ENCODE measurements at places on chromosomes 7 and 10.

DNA sequence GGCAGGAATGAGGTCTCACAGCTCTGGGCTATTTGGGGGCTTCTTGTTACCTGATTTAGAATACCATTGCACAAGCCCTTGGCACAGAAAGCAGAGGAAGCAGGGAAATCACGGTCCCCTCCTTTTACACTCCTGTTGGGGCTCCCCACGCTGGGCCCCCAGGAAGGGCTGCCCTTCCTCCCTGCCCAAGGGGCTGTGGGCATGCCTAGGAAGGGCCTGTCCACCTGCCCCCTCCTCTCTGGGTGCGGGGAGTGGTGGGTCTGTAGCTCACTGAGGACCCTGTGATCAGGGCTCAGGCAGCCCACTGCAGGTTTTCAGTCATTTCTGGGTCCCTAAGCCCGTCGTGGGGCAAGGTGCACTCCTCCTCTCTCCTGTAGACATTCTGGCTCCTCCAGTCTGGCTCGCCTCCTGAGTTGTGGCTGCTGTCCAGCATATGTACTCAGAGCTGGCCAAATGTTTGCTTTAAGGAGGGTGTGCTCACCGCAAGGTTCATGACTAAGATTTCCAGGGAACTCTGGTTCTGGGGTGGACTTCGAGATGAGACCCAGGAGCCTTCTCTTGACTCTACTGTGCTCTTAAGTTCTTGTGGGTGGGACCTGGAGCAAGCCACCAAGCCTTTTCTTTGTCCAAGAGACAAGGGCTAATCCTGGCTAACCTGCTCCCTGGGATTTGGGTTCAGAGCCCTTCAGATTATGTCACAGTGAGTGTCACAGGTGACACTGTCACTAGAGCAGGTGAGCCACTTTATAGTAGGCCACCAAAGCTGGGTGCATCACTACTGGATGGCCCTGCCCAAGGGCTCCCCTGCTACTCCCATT, 56.0 kb downstream of the TACR2 start:
- DNase-seq, result no peak

GRCh38 chr10:45061982-45062381, 61.3 kb downstream of the ZNF22 start:
- DNase-seq, result no peak

GRCh38 chr7:95808396-95808795, 36.0 kb downstream of the DYNC1I1 start:
- no peak for DNase-seq

- DNase-seq, result no peak
These were observed 189.0 kb downstream of the GALNT17 start for GRCh38 chr7:71320916-71321315.

- DNase-seq, result no peak
These were observed 10.8 kb upstream of the GALNT11 start for GRCh38 chr7:152014722-152015121.

GRCh38 chr10:7025296-7025695, 385.5 kb downstream of the SFMBT2 start:
- no peak for DNase-seq

DNA sequence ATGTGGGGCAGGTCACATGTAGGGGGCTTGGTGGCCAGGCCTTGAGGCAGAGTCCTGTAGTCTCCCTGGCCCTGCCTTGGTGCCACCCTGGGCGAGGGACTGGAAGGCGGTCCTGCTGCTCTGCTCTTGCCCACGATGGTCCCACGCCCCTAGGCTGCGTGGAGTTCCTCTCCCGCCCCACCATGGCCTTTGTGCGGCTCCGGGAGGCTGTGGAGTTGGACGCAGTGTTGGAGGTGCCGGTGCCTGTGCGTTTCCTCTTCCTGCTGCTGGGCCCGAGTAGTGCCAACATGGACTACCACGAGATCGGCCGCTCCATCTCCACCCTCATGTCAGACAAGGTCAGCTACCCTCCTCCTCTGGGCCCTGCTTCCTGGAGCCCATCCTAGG, 10.0 kb downstream of the FASTK start:
- DNase-seq, result no peak

GRCh38 chr10:98472196-98472595, 25.5 kb upstream of the HPS1 start:
- no peak for DNase-seq

GRCh38 chr7:13986208-13986607, 3.3 kb downstream of the ETV1 start:
- no peak for DNase-seq

DNA sequence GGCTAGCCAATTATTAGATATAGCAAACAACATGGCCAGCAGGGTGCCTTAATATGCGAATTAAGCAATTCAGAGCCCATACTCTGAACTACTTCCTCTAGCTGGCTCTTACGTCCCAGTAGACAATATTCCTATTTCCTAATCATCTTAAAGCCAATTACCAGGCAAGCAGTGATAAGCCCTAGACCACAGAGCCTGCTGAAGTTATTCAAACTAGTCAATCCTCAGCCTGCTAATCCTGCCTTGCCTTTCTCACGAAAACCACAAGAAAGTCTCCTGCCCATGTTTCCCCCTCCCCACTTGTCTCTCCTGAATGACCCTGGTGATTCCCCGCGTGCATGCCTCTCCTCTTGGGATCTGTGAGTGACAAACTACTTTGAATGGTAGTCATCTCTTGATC, 86.8 kb upstream of the CACNA2D1 start:
- no peak for DNase-seq

- no peak for DNase-seq
These were observed 2.2 kb downstream of the ANXA11 start for GRCh38 chr10:80202934-80203834.

DNA sequence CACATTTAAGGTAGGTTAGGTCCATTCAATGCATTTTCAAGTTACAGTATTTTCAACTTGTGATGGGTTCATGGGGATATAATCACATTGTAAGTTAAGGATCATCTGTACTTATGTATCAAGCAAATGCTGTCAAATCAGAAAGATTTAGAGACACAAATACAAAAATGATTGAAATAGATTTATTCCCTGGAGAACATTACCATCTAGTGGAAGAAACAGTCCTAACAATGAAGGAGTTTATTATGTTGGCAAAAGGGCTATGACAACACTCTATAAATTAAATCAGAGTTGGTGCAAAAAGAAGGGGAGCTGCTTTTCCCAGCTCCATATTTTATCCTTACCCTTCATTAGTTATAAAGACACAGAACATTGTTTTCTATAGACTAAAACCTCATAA, 69.0 kb downstream of the PRSS58 start:
- no peak for DNase-seq

DNA sequence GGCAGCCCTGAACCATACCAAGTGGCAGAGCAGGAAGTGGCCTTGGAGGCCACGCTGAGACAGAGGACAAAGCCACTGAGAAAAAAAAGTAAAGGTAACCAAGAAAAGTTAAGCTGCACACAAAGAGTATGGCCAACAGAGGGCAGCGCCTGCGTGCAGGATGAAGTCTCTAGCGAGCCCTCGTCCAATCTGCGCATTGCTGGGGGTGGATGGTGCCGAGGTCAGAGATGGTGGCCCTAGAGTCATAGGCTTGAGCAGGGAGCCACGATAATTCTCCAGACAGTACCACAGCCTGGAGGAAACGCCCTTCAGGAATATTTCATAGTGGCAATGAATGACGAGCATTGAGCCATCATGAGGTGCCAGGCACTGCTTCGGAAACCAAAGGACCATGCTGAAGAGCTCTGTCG, 9.7 kb downstream of the ATP6V0E2 start:
- DNase-seq, result no peak

- DNase-seq, result no peak
These were observed 210.2 kb downstream of the MDFIC start for GRCh38 chr7:115132096-115132495.

DNA sequence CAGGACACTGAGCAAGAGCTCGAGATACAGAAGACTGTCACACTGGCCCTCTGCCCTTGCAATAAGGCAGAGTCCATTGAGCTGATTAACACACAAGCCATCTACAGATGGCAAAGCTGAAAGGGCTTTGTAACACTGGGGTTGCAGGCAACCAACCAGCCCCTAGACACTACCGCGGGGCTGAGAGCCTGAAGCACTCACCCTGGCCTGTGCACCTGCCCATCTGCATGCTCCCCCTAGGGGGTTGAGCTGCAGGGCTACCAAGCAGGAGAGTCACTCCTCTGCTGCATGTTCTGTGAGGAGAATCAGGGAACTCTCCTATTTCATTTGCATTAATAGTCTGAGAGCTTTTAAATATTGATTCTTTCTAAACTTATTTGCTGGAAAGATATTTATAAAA, 128.1 kb upstream of the VIPR2 start:
- DNase-seq, result no peak

DNA sequence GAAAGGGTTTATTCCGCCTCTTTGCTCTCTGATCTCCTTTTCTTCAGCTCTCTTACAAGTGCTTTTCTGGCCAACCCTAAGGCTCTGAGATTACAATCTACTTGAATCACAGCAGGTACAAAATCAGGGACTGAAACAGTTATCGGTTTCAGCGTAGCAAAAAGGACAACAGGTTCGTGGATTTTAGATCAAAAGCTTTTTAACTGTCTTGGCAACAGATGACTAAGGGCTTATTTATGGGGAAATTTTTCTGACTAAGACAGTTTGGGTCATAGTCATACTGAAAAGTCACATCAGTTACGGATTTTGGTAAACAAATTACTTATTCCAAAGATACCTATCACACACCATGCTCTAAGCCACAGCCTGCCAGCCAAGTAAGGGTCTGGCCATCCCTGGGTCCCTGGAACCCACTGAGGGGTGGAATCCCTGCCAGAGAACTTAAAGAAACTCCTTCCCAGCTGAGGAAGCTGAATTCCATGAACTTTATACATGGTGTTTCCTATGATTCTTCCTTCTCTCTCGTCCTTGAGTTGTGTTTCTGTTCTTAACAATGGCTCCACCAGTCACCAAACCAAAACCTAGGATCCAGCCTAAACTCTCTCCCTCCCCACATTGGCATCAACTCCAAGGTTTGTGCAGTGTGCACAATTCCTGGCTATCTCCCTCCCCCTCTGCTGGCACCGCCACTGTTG, 169.3 kb downstream of the FAM107B start:
- no peak for DNase-seq

All from amygdala (tissue), 56 donors.